ENCODE measurements at places on chromosomes 4 and X.
A peak's percentile ranks its signal among the peaks of the same experiment; 100 is the strongest.

DNA sequence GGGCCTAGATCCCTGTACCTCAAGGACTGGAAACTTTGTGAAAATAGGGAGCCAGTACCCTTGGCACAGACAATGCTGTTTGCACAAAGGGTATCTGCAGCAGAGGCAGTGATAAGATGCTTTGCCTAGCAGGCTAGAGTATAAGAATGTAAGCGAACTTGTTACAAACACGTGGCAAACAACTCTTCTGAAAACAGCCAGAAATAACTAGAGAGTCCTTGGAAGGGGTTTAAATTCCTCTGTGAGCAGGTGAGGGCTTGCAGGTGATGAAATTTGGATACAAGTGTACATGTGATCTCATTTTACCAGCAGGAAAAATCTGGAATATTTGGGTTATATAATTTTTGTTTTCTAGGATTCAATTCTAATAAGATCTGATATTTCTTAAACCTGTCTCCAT is 18.6 kb upstream of the ACSL4 start:
- no peak for DNase-seq

DNA sequence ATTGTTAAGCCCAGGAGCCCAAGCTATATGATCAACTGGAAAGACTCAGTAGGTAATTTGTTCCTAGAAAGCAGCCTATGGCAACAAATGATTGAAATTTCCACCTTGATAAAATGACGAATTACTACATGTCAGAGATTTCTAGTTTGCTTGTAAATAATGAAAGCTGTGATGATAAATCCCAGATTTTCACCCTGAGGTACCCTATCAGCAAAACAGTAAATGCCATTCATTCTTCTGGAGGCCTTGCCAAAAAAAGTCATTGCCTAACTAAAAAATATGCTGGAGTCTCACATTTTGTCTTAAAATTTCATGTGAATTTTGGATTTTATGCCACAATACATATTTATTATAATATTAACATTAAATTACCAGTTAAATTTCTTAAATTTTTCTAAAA is 71.3 kb downstream of the PPEF2 start:
- no peak for DNase-seq

DNA sequence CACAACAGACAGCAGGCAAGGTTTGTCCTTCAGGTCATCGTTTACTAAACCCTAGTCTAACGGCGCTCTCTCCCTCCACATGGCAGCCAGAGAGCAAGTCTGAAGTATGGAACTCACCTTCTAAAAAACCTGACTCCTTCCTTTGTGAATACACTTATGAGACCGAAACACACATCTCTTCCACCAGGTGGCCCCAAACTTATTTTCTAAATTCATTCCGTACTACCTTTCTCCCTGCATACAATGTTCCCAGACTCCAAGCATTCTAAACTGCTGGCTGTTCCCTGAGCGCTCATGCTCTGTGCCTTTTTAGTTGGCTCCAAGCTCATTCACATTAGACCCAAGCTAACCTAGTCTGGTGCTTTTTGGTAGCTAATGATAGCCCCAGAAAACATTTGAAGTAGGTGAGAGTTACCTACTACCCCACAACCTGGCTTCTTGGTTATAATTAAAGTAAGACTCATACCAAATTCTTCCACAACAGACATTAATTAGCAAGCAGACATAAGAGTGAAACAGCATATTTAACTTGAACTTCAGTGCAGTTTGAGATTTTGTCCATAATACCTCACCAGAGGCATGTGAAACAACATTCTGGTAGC is 67.6 kb upstream of the DCLK2 start:
- peak; percentile 31 for DNase-seq

DNA sequence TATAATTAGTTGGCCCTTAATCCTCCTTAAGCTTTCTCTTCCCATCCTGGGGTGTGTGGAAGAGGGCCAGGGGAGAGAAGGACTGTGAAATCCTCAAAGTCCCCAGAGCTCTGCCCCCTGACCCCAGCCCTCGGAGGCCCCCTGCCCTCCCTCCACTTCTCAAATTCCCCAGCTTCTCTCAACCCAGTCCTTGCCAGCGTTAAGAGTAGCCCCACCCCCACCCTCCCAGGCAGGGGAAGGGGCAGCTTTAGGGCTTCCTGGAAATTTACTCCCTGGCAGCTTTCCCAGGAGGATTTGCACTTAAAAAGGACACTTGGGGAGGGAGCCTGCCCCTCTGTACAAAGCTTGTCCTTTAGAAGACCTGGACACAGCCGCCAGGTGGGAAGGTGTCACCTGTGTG is 11.8 kb upstream of the CD40LG start:
- no peak for DNase-seq

- no peak for DNase-seq
Measured at GRCh38 chr4:154476232-154476631, 15.4 kb downstream of the DCHS2 start.

All from mucosa of gallbladder (tissue), 1 donor.